ENCODE measurements at places on chromosomes 13 and 19.

DNA sequence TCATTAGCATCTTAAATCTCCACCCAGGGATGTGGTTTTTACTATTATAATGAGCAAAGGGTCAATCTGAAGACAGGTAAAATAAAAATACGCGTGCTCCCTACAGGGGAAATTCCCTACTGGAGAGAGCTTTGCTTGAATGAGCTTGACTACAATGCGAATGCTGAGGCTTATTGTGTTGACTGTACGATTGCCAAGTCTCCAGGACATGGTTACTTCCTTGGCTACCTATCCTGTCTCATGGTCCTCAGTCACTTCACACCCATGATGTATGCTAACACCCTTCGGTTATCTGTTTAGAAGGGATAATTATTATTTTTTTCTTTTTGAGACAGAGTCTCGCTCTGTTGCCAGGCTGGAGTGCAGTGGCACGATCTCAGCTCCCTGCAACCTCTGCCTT is 61.7 kb downstream of the ZNF627 start:
- DNase-seq: no peak

- no peak for DNase-seq
These were observed 62.3 kb downstream of the KCNC3 start for GRCh38 chr19:50266896-50267295.

DNA sequence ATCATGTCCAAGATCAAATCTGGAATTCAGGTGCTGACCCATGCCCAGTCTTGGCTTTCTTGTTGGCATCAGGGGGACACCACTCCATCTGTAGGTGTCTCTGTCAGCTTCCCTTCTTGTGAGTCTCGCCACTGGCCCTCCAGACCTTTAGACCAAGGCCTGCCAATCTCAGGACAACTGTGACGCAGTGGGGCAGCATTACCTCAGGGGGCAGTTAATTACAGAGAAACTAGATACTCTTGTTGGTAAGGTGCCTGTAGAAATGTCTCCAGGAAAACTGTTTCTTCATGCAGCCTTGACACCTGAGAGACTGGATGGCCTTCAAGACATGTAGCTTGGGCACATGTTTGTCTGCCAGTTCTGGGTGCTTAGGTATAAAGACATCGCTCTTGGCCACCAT is 46.7 kb upstream of the DACH1 start:
- no peak for DNase-seq

- no peak for DNase-seq
These were observed 574 bp downstream of the SH3GL1 start for GRCh38 chr19:4399812-4400134.

- DNase-seq: no peak
These were observed 97.4 kb downstream of the ARHGEF7 start for GRCh38 chr13:111212517-111212873.

- no peak for DNase-seq
These were observed 324.4 kb downstream of the LMO7 start for GRCh38 chr13:75960538-75960994.

- DNase-seq: no peak
These were observed at the start of gene SLC44A2 for GRCh38 chr19:10625003-10625761. Gene SLC44A2 (plus strand): TSS chr19:10625553. CDS start chr19:10625634, 81 bp downstream.

DNA sequence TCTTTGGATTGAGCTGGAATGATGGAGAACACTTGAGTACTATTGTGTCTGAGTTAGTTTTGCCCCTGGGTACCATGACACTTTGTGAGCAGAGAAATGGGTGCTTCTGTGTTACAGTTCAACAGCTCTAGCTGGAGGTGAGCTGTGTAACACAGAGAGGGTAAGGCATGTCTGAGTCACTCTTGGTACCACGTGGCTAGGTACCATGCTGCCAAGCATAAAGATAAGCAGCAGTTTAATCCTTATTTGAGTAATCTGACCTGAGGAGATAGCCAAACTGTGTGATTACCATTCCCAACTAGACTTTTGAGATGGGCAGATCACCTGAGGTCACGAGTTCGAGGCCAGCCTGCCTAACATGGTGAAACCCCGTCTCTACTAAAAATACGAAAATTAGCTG is 122.0 kb downstream of the OLFM4 start:
- DNase-seq: no peak

- no peak for DNase-seq
These were observed 119.0 kb downstream of the MYCBP2 start for GRCh38 chr13:77207943-77208342.

DNA sequence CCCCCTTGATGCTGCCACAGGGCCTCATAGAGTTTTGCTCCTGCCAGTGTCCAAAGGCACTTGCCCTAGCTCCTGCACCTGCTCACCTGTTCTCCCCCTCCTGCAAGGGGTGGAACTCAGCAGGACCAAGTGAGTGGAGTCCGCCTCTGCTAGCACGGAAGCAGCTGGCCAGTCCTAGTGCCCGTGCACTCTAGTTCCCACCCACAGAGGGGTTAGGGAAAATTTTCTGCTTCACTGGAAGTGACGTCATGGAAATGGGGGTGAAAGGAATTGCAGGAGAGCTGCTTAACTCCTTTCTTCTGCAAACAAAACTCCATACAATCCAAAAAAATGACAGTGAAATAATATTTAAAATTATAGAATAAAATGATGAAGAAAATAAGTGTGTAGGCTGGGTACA is 609.7 kb upstream of the SLITRK1 start:
- no peak for DNase-seq

DNA sequence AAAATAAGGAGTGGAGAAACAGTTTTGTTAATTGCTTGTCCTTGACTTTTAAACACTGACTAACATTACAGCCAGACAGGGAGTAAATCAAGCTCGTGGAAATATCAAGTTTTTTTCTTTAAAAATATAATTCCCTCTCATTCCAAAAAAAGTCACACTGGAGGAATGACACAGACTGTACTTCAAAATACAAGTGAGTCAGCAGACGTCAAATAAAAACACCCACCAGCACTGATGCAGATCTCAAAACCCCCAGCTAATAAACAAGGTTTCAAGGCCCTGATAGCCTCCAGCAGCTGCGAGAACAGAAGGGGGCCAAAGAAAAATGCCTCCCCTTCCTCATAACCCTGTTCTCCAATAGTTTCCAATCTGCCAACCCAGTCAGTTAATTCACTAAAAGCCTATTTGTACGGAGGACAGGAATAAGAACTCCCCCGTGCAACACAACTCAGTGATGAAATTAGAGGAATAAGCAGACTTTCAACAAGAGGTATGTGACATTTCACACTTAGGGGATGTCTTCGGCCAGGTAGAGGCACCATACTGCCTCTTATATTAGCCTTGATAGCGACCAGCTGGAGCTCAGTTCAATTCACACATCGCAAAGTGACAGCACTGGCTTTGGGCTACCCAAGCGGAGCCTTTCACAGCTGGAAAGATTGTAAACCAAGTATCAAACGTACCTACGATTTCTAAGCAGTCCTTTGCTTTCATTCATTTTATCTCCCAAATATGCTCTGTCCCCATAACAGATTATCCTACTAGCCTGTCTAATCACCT is 561.0 kb upstream of the KLF12 start:
- no peak for DNase-seq

DNA sequence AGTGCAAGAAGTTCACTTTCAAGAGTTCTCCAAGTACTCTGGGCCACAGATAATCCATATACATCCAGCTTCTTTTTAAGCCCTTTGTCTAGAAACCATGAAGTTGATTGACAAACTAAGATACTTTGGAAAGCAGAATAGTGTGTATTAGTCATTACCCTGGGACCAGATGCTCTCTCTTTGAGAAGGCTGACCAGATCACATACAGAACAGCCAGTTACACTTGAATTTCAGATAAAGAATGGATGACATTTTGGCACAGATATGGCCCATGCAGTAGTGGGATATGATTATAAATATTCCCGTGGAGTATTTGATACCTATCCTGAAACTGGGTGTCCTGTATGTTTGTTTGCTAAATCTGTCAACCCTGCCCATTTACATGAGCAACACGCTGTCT is 414.2 kb downstream of the KLF5 start:
- no peak for DNase-seq

DNA sequence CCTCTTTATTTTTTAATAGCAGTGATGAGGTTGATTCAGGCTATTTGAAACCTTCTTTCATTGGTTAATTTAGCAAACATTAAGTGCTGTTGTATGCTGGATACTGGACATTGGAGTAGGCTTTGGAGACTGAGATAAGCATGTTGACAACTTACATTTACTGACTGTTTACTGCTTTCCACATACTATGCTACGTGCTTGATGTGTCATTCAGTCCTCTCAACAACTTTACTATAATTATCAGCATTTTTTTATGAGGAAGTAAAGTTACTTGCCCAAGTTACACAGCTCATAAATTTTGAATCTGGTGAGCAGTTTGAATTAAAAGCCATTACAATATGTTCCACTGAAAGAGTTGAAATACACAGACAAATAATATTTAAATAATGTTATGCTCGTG is 83.8 kb downstream of the GJA3 start:
- DNase-seq: no peak

DNA sequence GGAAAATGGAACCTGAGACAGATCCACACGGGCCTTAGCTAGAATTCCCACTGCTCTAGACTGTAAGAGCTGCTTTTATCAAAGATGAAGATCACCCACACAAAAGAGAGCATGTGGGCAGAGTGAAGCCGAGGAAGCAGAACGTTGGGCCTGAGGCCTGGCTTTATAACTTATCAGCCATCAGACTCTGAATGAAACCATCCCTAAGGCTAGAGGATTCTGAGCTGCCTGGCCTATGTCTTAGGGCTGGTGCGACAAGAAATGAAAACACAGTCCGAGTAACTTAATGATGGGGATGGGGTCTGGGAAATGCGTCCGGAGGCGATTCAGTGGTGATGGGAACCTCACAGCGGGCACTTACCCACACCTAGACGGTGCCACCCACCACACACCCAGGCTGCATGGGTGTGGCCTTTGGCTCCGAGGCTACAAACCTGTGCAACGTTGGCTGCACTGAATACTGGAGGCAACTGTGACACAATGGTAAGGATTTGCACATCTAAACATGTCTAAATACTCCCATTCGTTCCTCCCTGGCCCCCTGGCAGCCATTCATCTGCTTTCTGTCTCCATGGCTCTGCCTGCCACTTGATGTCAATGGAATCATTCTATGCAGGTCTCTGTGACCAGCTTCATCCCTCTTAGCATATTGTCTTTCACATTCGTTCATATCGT is 62.0 kb downstream of the SLC15A1 start:
- no peak for DNase-seq

DNA sequence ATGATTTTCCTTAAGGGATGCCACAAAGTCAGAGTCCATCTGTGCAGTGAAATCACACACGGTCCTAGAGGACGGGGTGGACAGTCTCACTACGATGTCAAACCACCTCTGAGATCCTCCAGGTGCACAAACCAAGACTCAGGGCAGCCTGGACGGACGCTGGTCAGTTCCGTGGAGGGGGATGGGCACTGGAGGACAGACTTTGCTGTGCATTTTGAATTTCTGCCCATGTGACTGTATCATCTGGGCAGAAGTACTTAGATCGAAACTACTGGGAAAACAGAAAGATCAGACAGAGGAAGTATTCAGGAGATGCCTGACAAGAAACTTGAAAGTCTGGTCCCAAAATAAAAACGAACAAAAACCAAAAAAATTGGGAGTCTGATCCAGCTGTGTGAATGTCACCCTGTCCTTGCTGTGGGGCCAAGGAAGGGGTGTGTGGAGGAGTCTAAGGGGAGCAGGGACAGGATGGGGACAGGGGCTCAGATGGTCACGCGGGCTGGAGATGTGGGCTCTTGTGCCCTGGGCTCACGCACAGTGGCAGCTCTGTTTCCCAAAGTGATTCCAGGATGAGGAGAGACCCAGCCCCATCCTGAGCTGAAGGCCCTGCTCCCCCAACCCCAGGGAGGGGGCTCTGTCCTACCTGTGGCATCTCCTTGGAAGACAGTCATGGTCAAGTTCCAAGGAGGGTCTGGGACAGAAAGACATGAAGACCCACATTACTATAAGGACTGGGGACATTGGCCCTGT is 1.5 kb downstream of the SIGLEC8 start:
- no peak for DNase-seq

GRCh38 chr19:45455707-45456499 is 11.9 kb upstream of the FOSB start:
- no peak for DNase-seq

DNA sequence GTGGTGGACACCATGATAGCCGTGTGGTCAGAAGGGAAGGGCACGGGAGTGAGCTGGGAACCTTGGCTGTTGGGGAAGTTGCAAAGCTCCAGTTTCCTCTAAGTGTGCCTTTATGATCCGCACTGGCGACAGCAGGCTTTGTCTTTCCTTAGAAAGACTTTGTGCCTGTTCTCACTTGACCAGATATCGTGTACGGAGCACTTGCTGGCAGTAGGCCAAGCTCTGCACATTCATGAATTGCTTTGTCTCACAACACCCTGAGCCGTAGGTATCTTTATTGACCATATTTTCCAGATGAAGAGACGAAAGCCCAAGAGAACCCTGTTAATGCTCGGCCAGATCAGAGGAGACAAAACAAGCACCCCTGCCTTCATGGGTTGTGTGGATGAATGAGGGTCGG is 15.1 kb downstream of the CUL4A start:
- DNase-seq: no peak

Data from NCI-H1930 (cell line).